GM23338 (cell line): ENCODE measurements at places on chromosomes 1 and 21. TPM values are rescaled to one million over a fixed set of nuclear protein-coding genes. Genes with fewer than 3 reads are reported as not detected.
A peak's percentile ranks its signal among the peaks of the same experiment; 100 is the strongest.

- H3K4me3 ChIP-seq = no peak overlapping the region
- no peak overlapping the region for H3K27ac ChIP-seq
- no peaks in the 10 kb centered on the region for H3K27me3 ChIP-seq
These were observed 4.0 kb upstream of the CDA start for GRCh38 chr1:20584890-20585289.

Gene HSD3B2
- not detected in 2 replicates for total RNA-seq

DNA sequence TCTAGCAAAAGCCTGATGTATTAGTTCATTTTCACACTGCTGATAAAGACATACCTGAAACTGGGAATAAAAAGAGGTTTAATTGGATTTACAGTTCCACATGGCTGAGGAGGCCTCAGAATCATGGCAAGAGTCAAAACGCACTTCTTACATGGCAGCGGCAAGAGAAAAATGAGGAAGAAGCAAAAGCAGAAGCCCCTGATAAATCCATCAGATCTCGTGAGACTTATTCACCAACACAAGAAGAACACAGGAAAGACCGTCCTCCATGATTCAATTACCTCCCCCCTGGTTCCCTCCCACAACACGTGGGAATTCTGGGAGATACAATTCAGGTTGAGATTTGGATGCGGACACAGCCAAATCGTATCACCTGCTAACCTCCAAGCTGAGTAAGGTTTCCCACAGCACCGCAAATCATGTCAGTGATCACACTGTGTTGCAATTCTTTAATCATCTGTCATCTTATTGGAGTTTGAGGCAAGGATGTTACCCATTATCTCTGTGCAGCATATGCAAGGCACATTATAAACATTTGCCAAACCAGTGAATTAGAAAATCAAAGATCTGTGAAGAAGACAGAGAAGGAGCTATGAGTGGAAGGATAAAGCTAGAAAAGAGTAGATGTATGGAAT is 128.5 kb downstream of the ZNF281 start:
- H3K4me1 ChIP-seq = peaks cover 5% of the 10 kb centered on the region; the same call in 1 of the 2 replicates
- H3K36me3 ChIP-seq = no peaks in the 10 kb centered on the region
- DNase-seq = no peak
- H3K27me3 ChIP-seq = no peaks in the 10 kb centered on the region

Gene NBPF8
- 1.8 and 2.5 TPM in 2 replicates for total RNA-seq

GRCh38 chr1:56566061-56566744 is 13.2 kb downstream of the PLPP3 start:
- DNase-seq = no peak
- H3K27ac ChIP-seq = peak overlapping the region; percentile 78
- H3K36me3 ChIP-seq = no peaks in the 10 kb centered on the region
- no peaks in the 10 kb centered on the region for H3K27me3 ChIP-seq

- no peaks in the 10 kb centered on the region for H3K4me1 ChIP-seq
- H3K27ac ChIP-seq = no peak overlapping the region
- H3K4me3 ChIP-seq = no peak overlapping the region
- H3K27me3 ChIP-seq = no peaks in the 10 kb centered on the region
- DNase-seq = no peak
These were observed 33.8 kb downstream of the STPG1 start for GRCh38 chr1:24379733-24380315.

Gene AHCYL1
- 60.4 and 63.3 TPM in 2 replicates for total RNA-seq

GRCh38 chr1:202656951-202657646 is 53.2 kb downstream of the SYT2 start:
- H3K4me3 ChIP-seq = no peak overlapping the region
- no peaks in the 10 kb centered on the region for H3K27me3 ChIP-seq
- H3K4me1 ChIP-seq = 0 out of 2 replicates have a peak, but pooled peaks cover 3% of the 10 kb centered on the region
- DNase-seq = peak; percentile 93

DNA sequence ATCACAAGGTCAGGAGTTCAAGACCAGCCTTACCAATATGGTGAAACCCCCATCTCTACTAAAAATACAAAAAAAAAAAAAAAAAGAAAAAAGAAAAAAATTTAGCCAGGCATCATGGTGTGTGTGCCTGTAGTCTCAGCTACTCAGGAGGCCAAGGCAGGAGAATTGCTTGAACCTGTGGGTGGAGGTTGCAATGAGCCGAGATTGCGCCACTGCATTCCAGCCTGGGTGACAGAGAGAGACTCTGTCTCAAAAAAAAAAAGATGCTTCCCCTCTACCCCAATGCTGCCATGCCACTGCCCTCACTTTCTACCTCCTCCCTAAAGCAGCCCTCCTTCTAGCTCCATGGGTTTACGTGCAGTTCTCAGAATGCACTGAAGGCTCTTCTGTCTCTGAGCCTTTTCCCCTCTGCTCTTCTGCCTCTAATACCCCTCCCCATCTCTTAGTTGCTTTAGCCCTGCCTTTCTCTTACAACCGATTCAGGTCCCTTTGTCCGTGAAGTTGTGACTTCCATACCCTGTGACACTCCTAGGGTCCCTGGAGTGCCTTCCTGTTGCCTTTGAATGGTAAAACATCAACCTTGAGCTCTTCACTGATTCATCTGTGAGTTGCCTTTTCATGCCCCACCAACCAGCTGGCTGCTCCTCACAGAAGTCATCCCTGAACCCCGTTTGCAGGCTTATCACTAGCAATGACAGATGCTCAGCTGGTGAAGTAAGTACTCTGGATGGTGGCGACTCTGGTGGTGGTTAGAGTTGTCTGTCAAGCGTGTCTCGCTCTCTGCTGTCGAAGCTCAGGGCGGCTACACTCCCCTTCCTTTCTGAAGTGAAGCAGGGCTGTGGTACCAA is 234.9 kb downstream of the RHOU start:
- DNase-seq = no peak
- H3K27me3 ChIP-seq = no peaks in the 10 kb centered on the region
- H3K36me3 ChIP-seq = no peaks in the 10 kb centered on the region
- H3K4me1 ChIP-seq = 0 out of 2 replicates have a peak, but pooled peaks cover 5% of the 10 kb centered on the region

GRCh38 chr1:42114229-42114628 is 39.0 kb upstream of the GUCA2B start:
- H3K27me3 ChIP-seq = no peaks in the 10 kb centered on the region
- no peak overlapping the region for H3K4me3 ChIP-seq
- H3K27ac ChIP-seq = no peak overlapping the region
- no peaks in the 10 kb centered on the region for H3K36me3 ChIP-seq
- no peak for DNase-seq

DNA sequence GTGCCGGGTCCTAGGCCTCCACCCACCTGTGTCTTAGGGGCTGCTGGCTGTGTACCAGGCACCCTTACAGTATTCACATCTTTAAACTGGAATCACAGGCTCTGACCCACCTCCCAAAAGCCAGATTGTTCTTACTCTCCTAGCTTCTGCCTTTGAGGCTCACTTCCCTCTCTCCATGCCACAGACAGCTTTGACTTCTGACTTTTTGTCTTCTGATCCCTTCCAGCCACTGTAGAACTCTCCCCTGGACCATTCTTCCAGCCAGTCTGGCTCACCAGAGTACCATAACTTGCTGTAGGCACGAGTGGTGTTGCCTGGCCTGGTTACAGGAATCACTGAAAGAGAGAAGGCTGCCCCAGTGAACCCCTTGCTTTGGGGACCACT is 58.1 kb upstream of the STUM start:
- peaks cover 17% of the 10 kb centered on the region for H3K4me1 ChIP-seq
- no peak for DNase-seq
- H3K27me3 ChIP-seq = no peaks in the 10 kb centered on the region
- no peaks in the 10 kb centered on the region for H3K36me3 ChIP-seq

DNA sequence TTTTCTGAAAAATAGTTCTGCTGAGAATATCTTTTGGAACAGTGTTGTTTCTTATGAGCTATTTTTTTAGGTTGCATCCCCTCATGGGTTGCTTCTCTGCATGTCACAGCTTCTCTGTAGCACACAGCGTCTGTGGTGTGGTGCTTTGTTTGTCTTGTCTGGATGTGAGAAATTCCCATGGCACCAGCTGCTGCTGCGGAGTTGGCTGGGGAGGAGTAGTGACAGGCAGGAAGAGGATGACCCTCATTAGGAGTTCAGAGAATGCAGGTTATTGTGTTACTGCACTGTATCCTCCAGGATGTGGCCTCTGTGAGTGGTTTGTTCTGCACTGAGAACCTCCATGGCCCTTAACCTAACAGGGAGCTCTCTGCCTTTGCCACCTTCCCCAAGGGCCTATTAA is 64.8 kb downstream of the TSEN15 start:
- H3K27ac ChIP-seq = no peak overlapping the region
- H3K27me3 ChIP-seq = no peaks in the 10 kb centered on the region
- DNase-seq = no peak
- H3K4me1 ChIP-seq = no peaks in the 10 kb centered on the region

- H3K4me3 ChIP-seq = no peak overlapping the region
- no peaks in the 10 kb centered on the region for H3K27me3 ChIP-seq
- no peak overlapping the region for H3K27ac ChIP-seq
- H3K36me3 ChIP-seq = no peaks in the 10 kb centered on the region
These were observed 1466.4 kb downstream of the PLA2G4A start for GRCh38 chr1:188295157-188295556.

Gene OPTC
- total RNA-seq = 1.0 TPM in 1 of 2 replicates, not detected in the other

- H3K36me3 ChIP-seq = no peaks in the 10 kb centered on the region
- H3K4me3 ChIP-seq = no peak overlapping the region
- H3K4me1 ChIP-seq = no peaks in the 10 kb centered on the region
- no peaks in the 10 kb centered on the region for H3K27me3 ChIP-seq
These were observed 259.2 kb downstream of the GREM2 start for GRCh38 chr1:240352769-240353168.

GRCh38 chr1:225780630-225781029 is 3.0 kb downstream of the SRP9 start:
- peaks cover 15% of the 10 kb centered on the region for H3K36me3 ChIP-seq
- no peak for DNase-seq
- H3K27me3 ChIP-seq = no peaks in the 10 kb centered on the region
- peak overlapping the region; percentile 98 for H3K27ac ChIP-seq

Gene GPR89B
- total RNA-seq = 25.7 and 27.7 TPM in 2 replicates

DNA sequence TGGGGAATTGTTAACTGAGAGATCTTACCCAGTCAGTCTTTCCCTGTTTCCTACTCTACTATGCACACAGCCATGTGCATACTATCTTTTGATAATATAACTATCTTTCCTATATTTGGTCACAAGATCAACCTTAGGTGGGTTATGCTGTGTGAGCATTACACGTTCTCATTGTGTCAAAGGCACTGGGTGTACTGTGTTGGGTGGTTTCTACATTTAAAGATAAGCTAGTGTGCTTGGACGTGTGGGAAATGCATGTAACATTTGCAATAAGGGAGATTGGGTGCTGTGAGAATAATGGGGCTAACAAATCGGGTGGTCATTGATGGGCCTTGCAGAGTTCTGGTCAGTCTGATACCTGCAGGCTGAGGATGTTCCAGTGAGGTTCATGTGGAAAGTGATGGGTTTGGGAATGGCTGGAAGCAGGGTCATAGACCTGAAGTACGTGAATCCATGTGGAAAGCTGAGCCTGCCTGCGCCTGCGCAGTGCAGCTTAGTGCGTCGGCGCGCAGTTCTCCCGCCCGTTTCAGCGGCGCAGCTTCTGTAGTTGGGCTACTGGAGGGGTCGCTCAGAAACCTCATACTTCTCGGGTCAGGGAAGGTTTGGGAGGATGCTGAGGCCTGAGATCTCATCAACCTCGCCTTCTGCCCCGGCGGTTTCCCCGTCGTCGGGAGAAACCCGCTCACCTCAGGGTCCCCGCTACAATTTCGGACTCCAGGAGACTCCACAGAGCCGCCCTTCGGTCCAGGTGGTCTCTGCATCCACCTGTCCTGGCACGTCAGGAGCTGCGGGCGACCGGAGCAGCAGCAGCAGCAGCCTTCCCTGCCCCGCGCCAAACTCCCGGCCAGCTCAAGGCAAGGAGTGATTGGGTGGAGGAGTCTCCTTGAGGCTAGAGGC is at the start of gene MSH4:
Gene MSH4 (plus strand): TSS at position 507 of the 897 bp plus-strand sequence. CDS start 104 bp downstream, at position 611.
- H3K27me3 ChIP-seq = no peaks in the 10 kb centered on the region
- H3K27ac ChIP-seq = peak within 1 kb of the TSS; percentile 85
- no peak within 1 kb of the TSS for H3K4me3 ChIP-seq
- no peaks in the 10 kb centered on the region for H3K4me1 ChIP-seq
- H3K36me3 ChIP-seq = peaks cover 46% of the 10 kb centered on the region
- DNase-seq = peak; percentile 21

GRCh38 chr1:38611664-38612211 is 247.8 kb downstream of the RRAGC start:
- H3K27me3 ChIP-seq = peaks cover 24% of the 10 kb centered on the region
- H3K36me3 ChIP-seq = no peaks in the 10 kb centered on the region
- H3K4me1 ChIP-seq = peaks cover 10% of the 10 kb centered on the region

Gene OR6K3
- not detected in 2 replicates for total RNA-seq

DNA sequence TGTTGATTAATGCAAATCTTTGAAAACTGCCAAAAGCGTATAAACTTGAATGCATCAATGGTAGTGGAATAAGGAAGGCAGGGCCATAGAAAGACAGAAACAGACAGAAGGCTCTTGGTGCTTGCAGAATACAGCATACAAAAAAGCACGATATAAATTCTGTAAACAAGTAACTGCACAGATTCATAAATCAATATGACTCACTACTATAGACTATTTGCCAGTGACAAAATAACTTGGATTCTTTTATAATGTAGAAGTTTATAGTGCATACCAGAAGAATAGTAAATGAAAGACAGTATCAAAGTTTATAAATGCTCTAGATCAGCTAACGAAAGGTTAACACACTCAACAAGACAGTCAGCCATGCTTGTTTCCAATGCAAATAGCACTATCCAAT is 349.6 kb downstream of the PTBP2 start:
- H3K4me3 ChIP-seq = no peak overlapping the region
- H3K27ac ChIP-seq = no peak overlapping the region
- H3K4me1 ChIP-seq = no peaks in the 10 kb centered on the region
- no peak for DNase-seq
- no peaks in the 10 kb centered on the region for H3K36me3 ChIP-seq

Gene ABCA4
- total RNA-seq = 0.08 TPM in 1 of 2 replicates, not detected in the other

- H3K36me3 ChIP-seq = no peaks in the 10 kb centered on the region
- H3K27me3 ChIP-seq = no peaks in the 10 kb centered on the region
- H3K4me3 ChIP-seq = no peak overlapping the region
- H3K27ac ChIP-seq = no peak overlapping the region
- DNase-seq = no peak
- H3K4me1 ChIP-seq = peaks cover 11% of the 10 kb centered on the region
These were observed 108.8 kb downstream of the ADAMTS1 start for GRCh38 chr21:26736449-26736848.

Gene CD1E
- not detected in 2 replicates for total RNA-seq

DNA sequence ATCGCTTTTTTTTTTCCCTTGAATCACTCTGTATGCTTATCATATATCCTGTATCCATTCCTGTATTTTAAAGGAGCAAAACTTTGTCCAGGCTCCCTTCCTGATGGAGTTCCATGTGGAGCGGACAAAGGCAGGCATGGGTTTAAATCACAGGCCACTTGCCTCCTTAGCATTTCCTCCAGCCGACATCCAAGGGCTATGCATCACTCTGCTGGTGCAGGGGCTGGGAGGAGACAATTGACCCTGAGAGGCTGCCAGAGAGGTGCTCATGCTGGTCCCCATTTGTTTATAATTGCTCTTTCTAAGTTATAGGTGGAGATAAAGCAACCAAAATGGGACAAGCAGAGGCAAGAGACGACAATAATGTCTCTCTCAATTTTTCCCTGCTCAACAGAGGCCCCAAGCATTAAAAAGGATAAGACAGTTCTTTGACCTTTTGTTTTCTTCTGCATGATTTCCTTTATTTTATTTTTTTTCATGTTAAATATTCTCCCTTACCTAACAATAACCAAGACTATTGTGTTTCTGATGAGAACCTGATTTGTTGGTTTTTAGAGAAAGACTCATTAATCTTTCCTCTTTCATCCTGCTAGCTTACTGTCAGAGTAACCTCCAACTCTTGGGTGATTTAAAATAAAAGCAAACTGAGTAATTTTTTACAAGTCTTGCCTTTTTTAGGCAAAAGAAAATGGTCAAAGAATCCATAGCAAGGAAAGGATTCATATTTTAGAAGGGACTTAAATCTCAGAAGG is 353.7 kb downstream of the ADGRL2 start:
- peaks cover 18% of the 10 kb centered on the region for H3K4me1 ChIP-seq
- DNase-seq = peak; percentile 42
- no peak overlapping the region for H3K4me3 ChIP-seq
